ENCODE measurements at places on chromosomes 6 and 20.
A peak's percentile ranks its signal among the peaks of the same experiment; 100 is the strongest.

DNA sequence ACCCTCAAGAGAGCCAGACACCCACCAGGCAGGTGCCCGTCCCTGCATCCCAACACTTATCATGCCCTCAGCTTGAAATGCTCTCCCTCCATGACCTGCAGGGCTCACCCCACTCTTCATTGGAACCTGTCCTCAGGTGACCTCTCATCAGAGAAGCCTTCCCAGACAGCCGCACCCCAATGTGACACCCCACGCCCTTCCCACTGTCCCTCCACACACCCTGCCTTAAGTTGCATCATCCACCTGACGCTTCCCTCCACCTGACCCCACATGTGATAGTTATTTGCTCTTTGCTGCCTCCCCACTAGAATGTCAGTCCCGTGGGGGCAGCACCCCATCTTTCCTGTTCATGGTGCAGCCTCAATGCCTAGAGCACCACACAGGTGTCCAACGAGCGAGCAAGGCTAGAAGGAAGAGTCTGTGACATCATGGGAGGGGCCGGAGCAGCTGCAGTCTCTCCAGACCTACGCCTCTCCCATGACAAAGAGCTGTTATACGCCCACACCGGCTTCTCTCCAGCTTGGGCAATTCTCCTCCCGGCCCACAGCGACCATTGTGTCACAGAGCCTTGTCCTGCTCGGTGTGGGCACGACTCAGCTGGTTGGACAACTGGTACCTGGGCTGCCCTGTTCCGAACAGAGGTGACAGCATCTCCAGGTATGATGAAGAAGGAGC, 58.2 kb downstream of the NFATC2 start:
- DNase-seq = no peak

DNA sequence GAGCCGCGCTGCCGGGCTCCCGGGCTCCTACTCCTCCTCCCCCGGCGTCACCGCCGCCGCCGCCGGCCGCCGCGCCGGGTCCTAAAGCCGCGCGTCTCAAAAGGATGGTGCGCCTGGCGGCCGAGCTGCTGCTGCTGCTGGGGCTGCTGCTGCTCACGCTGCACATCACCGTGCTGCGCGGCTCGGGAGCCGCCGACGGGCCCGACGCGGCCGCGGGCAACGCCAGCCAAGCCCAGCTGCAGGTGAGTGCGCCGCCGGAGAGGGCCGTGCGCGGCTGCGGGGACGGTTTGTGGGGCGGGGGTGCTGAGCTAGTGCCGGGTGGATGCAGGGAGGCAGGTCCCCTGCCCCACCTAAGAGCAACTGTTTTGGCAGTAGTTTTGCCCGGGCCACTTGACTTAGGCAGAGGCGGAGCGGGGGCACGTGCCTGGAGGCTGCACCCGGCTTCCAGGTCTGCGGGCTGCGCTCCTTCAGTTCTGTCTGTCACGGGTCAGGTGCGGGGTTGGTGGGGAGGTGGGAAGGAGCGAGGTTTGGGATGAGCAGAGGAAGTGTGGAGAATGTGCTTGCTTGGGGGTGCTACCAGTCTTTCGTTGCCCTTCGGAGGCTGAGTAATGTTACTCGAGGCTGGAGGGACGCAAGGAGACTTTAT, 722 bp downstream of the ISM1 start:
- DNase-seq = peak; percentile 60

DNA sequence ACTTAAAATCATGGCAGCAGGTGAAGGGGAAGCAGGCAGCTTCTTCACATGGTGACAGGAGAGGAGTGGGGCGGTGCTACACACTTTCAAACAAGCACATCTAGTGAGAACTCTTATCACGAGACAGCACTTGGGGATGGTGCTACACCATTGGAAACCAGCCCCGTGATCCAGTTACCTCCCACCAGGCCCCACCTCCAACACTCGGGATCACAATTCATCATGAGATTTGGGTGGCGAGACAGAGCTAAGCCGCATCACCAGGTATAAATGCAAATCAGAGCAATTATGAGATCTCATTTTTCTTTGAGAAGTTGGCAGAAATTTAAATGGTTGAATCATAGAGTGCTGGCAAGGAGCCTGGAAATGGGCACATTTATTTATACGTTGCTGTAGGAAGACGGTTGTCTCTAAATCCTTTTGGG, 31.4 kb downstream of the IGF2R start:
- no peak for DNase-seq

DNA sequence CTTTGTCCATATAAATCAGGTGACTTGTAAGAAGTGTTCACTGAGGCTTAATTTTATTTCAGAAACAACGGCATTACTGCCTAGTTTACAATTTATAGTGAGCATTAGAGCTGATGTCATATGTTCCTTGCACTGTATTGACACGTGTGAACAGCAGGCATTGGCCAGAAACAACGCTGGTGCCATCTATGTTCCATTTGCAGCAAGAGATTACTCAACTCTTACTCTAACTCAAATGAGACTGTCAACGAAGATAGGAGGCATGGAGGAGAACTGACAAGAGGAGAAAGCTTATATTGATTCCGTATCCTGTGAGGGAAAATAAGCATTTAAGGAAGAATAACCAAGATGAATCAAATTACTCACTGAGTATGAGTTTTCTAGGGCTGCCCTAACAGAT, 48.4 kb downstream of the MTFR2 start:
- DNase-seq = no peak

DNA sequence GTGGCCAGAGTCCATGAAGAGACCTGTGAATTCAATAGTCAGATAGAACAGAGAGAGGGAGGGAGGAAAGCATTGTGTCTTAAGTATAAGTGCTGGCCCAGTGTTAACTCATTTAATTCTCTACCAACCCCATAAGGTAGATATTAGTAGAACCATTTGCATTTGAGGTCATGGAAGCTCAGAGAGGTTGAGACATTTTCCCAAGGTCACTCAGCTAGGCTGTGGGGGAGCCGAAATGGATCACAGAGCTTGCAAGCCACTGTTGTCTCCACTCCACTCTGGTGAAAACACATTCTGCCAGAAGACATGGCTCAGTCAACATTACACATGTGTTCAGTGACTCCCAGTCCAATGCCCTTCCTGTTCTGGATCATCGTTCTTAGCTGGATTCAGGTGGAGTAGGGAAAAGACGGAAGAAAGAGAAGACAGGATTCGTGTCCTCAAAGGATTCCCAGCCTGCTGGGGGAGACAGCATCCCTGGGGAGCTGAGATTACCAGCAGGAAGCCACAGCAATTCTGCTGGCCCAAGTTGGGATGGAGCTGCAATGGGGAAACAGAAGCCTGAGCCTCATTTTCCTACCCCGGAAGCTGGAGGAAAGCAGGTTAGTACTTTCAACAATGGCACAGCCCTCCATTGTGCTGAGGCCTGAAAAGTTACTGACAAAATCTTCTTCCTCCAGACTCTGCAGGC, 27.0 kb upstream of the MDGA1 start:
- DNase-seq = no peak

DNA sequence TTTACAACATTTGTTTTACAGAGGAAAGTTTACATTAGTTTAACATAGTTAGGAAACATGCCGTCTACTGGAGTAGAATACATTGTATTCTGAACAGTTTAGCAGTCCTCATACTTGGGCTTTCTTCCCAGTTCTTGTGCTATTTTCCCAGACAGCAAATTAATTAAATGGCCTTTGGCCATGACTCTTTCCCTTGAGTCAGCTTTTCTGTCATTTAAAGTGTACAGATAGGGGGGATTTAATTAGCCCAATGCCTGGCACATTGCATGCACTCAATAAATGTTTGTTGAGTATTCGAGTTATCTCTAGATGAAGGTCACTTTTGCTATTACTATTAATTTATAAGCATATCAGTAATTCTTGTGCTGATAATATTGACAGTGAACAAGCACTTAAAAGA, 1.6 kb downstream of the TMEM244 start:
- DNase-seq = no peak

- peak; percentile 95 for DNase-seq
These were observed 38.0 kb downstream of the PIM1 start for GRCh38 chr6:37207903-37208456.

- DNase-seq = no peak
These were observed 71.9 kb upstream of the SULF2 start for GRCh38 chr20:47857187-47857568.

DNA sequence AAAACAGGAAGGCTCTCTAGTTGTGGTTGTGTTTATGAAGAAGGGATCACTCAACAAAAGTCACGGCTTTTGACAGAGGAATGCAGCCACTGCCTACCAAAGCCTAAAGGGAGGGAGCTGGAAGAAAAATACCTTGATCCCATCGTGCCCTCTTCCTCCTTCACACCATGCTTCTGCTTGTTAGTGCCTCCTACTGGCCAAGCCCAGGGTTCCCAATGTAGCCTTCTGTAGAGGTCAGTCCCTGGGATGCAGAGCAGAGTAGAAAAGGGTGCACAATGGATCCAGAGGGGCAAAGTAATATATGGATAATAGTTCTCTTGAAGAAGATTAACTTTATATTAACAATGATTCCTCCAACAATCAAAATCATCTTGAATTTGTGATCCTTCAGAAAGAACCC, 293.5 kb upstream of the FERMT1 start:
- no peak for DNase-seq

DNA sequence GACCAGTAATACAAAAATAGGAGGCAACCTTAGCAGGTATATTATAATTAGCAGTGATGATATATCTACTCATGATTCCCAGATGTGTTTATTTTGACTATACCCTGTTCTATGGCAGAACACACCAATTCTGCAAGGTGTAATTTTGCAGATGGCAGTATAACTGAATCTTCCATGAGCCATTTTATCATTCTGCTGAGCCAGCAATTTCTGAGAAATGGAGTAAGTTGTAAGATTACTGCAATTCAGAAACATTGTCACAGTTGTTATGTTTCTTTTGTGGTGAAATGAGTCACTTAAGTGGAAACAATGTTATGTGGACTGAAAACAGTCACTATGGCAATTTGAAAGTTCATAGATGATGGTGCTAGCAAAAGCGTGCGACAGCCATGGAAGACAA, 63.7 kb upstream of the RIMS1 start:
- DNase-seq = no peak

DNA sequence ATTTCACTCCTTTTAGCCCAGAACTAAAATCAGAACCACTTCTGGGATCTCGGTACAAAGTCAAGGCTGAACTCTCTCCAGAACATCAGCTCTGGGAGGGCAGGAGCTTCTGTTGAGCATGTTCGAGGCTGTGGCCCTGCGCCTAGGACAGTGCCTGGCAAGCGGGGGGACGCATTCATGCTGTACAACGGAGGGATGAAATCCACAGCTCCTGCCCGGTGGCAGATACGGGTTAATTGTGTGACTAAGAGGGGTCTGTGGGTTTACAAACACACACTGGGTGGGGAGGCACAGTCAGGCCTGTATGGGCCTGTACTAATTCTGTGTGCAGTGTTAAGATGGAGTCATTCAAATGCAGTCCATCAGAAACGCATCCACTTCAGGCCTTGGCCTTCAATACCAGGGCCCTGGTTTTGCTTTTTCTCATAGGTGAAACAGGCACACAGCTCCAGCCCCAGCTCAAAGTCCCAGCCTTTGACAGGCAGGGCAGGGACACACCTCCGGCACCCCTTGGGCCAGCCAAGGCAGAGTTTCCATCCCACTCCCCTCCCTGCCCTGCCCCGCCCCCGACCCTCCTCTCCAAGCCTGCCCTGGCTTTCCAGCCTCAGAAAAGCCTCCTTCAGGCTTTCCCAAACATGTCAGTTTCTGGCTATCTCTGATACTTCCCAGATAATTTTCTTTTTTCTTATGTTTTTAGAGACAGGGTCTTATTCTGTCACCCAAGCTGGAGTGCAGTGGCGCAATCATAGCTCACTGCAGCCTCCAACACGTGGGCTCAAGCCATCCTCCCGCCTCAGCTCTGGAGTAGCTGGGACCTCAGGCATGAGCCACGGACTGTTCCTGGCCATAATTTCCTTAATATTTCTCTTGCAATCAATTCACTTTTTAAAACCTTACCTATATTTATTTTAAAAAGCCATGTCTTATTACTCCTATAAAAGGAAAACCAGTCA, 109.8 kb downstream of the SULF2 start:
- no peak for DNase-seq

DNA sequence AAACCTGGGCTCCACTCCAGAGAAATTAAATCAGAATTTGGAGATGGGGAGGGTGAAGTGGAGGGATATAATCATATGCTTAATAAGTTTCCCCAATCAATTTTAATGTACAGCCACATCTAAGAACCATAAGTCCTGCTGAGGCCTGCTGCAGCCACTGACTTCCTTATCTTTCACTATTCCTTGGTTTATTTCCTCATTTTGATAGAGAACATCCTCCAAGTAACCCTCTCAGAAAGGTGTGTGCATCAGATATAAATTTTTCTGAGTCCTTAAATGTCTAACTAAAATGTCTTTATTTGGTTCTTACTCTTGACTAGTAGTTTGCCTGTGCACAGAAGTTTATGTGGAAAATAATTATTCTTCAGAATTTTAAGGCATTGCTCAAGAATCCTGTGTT, 23.7 kb upstream of the SIRT5 start:
- no peak for DNase-seq

DNA sequence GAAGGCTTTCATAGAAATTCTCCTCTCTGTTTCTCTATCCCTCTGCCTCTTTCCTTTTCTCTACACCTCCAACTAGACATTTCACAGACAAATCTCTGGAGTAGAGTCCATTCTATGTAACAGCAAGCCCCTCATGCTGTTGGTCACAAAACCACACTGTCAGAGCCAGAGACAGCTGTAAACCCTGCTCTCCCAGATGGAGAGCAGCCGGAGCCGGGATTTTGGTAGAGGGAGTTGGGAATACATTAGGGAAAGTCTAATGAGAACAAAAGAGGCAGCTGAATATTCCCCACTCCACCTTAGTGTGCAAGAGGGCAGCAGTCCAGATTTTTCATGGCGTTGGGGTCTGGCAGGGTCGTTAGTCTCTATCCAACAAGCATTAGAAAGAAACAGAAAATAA, 68.3 kb upstream of the EDN1 start:
- DNase-seq = no peak

DNA sequence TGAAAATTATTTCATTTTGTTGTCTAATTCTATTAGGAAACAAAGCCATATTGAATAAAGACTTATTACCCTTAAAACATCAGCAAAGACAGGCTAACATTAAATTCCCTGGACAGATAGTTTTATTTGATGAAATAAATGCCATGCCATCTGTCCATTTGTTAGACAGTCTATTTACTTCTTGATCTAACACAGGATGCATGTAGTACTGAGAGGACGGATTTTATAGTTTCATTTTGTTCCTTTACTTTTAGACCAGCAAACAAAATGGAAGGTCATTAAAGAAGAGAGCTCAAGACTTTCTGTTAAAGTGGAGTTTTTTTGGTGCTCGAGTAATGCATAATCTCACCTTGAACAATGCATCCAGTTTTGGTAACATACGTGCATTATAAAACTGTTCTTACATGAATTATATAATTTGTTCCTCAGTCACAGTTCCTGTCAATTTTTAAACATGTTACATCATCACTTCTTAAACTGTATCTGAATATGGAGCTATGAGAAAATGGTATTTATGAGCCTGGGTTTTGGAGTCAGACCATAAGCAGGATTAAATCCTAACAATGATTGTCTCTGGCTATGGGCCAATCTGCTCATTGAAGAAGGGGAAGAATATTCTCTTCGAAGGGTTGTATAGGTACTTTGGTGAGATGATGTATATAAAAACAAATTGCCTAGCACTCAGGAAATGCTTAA, 46.0 kb downstream of the RFX6 start:
- DNase-seq = no peak

Measured in Calu3 (cell line).